Activated T-cell treated with anti-CD3 and anti-CD28 coated beads, Interleukin-2, amount 50 U/mL, for 72 hours (primary cell): ENCODE measurements at places on chromosomes 5 and 9. TPM values are rescaled to one million over a fixed set of nuclear protein-coding genes. Genes with fewer than 3 reads are reported as not detected.

PRR16 gene
- not detected for total RNA-seq

ANKRD31 gene
- 0.58 TPM for total RNA-seq

ECM2 gene
- not detected for total RNA-seq

SPINK1 gene
- total RNA-seq, result not detected

CCDC192 gene
- 0.25 TPM for total RNA-seq

DNA sequence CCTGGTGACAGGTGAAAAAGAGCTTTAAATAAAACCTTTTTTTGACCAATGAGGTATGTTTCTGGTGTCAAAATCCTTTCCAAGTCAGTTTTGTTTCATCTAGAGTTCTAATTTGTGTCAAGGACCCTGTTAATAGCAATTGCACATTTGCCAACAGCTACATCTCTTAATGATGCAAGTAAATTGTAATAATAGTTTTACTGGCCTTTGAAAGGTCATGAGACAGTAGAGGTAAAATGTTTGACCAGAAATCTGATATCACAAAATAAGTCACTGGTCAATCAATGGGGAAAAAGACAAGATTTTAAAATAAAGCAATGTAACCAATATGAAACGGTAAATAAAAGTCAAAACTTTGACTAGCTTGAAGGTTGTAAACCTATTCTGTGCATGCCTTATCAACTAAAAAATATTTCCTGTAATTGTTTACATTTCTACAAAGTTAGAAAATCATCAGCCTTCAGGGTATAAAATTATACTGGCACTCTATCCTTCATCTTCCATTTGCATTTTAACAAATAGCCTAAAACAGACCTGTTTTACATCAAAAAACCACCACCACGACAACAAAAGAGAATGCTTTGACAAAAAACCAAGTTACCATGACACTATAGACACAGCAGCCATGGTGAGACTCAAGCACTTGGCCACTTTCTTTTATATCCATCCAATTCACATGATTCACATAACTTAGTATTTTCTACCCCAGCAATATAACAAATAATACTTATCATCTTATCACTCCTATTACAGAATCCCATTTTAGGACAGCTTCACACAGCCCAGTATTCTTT lies 3.0 kb downstream of the NADK2 start:
- no peak for DNase-seq

- no peak for DNase-seq
These were observed 95.7 kb downstream of the ANKH start for GRCh38 chr5:14775857-14776256.

DNA sequence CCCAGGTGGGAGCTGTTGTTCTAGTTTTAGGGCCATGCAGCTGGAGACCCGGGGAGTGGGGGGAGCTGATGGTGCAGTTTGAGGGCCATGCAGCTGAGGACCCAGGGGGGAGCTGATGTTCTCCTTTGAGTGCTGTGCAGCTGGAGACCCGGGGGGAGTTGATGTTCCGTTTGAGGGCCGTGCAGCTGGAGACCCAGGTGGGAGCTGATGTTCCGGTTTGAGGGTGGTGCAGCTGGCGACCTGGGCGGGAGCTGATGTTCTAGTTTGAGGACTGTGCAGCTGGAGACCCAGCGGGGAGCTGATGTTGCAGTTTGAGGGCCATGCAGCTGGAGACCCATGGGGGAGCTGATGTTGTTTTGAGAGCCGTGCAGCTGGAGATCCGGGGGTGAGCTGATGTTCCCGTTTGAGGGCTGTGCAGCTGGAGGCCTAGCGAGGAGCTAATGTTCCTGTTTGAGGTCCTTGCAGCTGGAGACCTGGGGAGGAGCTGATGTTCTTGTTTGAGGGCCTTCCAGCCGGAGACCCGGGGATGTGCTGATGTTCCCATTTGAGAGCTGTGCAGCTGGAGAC lies 14.6 kb downstream of the PDCD6 start:
- no peak for DNase-seq

- DNase-seq, result no peak
These were observed 144.2 kb upstream of the RAI14 start for GRCh38 chr5:34511915-34512314.

DNA sequence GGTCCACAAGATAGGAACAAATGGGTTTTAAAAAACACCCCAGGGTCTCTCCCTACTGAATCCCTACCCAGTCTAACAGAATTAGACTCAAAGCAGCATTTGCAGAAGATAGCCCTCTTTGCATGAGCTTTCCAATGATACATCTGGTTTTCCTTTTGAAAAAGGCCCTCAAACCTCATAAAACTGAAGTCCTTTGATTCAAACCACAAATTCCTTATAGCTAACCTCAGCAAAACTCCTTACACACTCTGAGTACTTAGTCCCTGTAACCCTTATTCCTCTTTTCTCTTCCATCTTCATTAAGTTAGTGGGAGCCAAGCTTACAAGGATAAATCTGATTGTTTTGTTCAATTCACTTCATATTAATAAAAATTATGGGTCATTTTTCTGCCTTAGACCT lies 90.5 kb upstream of the TNC start:
- DNase-seq, result no peak

- no peak for DNase-seq
These were observed 28.7 kb downstream of the TGFBI start for GRCh38 chr5:136057401-136058038.

- no peak for DNase-seq
These were observed 122.1 kb upstream of the DMAC1 start for GRCh38 chr9:7921545-7922197.

- DNase-seq, result no peak
These were observed 534.5 kb downstream of the EBF1 start for GRCh38 chr5:158565017-158565789.
